Endothelial cell of umbilical vein (primary cell): ENCODE measurements at places on chromosomes 16 and 17. TPM values are rescaled to one million over a fixed set of nuclear protein-coding genes. Genes with fewer than 3 reads are reported as not detected.

DNA sequence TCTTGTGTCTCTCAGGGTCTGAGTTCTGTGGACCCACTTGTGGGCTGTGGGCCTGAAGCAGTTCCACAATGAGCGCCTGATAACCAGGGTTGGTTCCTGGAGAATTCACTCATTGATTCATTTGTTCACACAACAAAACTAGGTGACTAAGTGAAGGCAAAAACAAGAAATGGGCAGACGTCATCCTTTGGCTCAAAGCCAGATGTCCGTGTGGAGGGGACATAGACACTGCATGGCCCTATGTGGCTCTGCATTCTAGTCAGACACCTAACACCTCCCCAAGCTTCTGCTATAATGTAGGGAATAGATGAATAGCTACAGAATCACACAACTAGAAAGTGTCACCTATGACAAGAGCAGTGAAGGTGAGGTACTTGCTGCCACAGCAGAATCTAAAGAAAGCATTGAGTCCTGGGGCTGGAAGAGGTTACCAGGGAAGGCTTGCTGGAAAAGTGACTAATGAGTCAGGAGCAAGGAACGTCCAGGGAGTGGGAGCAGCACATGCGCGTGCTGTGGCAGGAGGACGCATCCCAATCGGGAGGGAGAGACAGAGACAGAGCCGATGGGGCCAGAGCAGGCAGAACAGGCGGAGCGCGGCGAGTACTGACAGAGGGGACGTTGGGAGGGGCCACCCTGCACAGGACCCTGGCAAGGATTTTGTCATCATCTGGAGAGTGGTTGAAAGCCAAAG, 58.9 kb downstream of the CES1 start:
- no peaks in the 10 kb centered on the region for H3K4me1 ChIP-seq
- H3K27ac ChIP-seq, result no peak overlapping the region
- H3K36me3 ChIP-seq, result no peaks in the 10 kb centered on the region
- DNase-seq, result no peak
- no peak overlapping the region for H3K4me3 ChIP-seq
- H3K27me3 ChIP-seq, result no peaks in the 10 kb centered on the region

DNA sequence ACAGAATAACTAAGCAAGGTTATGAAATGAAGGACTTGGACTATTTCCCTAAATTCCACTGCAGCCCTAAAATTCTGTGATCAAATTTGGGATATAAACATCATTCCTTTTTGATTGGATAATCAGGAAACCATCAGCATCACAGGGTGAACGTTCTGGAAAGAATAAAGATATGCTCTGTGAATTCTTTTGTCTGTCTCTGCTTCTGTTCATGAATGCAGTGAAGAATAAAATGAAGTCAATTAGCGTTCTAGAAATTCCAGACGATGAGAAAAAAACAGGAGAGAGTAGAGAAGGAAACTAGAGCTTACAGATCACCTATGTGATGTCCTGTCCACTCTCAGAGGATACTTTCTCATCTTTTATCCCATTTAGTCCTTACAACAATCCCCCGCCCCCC, 295.1 kb upstream of the SOX9 start:
- H3K36me3 ChIP-seq, result no peaks in the 10 kb centered on the region
- no peaks in the 10 kb centered on the region for H3K4me1 ChIP-seq
- DNase-seq, result no peak
- no peak overlapping the region for H3K4me3 ChIP-seq

DNA sequence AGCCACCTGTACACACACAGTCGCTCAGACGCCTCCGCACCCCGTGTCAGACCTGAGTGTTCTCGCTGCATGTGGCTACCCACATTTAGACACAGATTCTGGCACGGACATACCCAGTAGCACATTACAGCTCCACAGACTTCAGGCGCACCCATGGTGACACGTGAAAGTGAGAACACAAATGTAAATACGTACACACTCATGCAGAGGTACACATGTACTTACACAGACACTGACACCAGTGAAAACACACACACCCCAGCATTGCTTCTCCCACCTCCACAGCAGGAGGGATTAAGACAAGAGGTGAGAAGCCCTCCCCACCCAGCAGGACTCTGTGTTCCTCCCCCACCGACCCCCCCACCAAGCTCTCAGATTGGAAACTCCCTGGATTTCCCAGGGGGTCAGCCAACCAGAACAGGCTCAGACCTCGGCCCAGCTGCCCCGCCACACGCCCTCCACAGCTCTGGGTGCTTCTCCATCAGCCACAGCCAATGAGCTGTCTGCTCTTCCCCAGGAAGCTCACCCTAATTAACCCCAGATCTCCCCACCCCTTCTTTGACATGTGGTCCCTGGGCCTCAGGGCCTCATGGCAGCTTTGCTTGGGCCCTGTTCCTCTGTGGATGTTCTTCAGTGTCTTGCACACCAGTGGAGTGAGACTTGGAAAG, 5.3 kb upstream of the FOXN1 start:
- no peak overlapping the region for H3K4me3 ChIP-seq
- no peaks in the 10 kb centered on the region for H3K36me3 ChIP-seq
- H3K4me1 ChIP-seq, result no peaks in the 10 kb centered on the region
- no peaks in the 10 kb centered on the region for H3K27me3 ChIP-seq
- DNase-seq, result no peak

Gene ATF7IP2
- total RNA-seq, result 13.0 and 14.6 TPM in 2 replicates

GRCh38 chr17:70314506-70314905, 145.2 kb downstream of the KCNJ2 start:
- H3K4me3 ChIP-seq, result no peak overlapping the region
- no peak for DNase-seq
- no peaks in the 10 kb centered on the region for H3K27me3 ChIP-seq
- H3K27ac ChIP-seq, result no peak overlapping the region

DNA sequence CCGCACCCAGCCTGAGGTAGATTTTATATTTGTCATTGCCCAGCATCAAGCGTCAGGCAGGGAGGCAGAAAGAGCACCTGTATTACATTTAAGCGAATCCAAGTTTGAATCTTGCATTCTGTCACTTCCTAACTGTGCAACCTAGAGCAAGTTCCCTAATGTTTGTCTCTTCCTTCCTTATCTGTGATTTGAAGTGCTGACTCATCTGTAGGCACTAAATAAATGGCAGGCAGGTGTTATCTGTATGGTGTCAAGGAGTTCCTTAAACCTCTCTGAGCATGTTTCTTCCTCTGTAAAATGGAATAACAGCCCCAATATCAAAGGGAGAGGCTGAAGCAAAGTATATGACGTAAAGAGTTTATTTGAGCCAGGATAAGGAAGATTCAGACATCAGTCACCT, 24.3 kb downstream of the GP2 start:
- no peak overlapping the region for H3K4me3 ChIP-seq
- no peaks in the 10 kb centered on the region for H3K36me3 ChIP-seq
- no peak for DNase-seq

GRCh38 chr16:81465375-81465943, 20.9 kb downstream of the CMIP start:
- no peaks in the 10 kb centered on the region for H3K27me3 ChIP-seq
- no peak overlapping the region for H3K4me3 ChIP-seq
- no peaks in the 10 kb centered on the region for H3K36me3 ChIP-seq
- no peak for DNase-seq

DNA sequence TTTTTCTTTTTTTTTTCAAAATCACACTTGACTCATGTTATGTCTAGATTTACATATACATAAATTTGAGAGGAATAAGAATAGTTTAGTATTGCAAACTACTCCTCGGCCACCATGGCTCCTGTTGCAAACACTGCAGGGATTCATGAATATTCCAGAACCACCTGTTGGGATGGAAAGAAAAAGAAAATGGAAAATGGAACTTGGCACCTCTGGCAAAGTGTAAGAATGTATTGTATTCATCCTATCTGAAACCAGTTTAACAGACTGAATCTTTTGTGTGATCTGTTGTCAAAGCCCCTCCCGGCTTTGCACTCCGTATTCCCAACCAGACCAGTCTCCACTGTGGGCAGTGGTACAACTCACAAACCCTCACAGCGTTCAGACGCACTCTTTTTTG, 124.4 kb downstream of the SPECC1 start:
- no peak overlapping the region for H3K27ac ChIP-seq
- no peaks in the 10 kb centered on the region for H3K36me3 ChIP-seq
- DNase-seq, result no peak

DNA sequence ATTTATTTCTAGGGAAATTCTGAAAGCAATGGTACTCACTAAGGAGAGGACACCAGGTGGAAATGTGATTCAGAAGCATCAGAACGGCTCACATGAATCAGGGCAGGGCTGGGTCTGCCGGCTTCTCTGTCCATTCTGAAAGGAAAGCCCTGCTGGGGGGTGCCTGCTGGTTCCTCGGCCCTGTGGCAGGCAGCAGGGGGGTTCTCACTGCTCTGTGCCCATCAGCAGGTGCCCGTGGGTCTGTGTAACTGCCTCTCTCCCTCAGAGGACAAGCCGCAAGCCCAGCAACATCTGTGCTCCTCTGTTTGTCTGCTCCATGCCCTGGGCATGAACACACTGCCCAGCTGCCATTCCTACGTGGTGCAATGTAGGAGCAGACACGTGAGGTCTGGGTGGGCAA, 74.9 kb upstream of the ZNF423 start:
- no peaks in the 10 kb centered on the region for H3K4me1 ChIP-seq
- no peaks in the 10 kb centered on the region for H3K36me3 ChIP-seq
- H3K27me3 ChIP-seq, result no peaks in the 10 kb centered on the region
- DNase-seq, result no peak
- H3K27ac ChIP-seq, result no peak overlapping the region

DNA sequence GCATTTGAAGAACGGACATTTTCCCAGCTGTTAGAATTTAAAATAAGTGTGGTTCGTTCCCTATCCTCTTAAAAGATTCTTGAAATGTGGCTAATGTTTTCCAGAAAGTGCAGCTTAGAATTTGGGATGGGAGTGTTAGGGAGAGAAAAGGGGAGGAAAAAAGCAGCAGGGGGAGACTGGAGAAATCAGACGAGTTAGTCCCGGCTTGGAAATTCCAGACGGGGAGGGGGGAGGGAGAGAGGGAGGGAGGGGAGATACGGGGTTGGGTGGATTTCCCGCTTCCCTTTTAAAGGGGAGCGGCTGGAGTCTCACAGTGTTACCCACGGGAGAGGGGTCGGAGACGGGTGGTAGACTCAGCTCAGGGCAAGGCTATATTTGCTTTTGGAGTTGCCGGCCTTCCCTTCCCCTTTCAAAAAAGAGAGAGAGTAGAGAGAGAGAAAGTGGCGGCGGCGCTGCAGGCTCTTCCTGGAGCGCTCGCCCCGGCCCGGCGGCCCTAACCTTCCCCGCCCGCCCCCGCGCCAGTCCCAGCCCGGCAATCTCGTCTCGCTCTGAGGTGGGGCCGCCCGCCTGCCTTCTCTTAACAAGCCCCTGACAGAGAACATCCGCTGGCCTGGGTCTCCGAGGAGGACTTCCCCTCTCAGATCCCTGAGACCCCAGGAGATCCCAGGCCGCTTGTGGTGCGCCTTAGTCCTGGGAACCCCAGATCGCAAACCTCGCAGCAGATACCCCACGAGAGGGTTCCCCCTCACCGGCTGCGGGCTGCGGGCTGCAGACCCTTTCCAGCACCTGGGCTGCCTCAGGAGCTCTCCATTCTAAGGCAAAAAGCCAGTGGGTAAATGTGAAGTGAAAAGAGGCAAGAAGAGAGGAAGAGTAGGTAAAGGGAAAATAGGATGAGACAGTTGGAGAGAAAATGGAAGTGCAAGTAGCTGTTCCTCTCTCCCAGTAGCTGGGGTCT, 6.6 kb downstream of the IGF2BP1 start:
- H3K27me3 ChIP-seq, result no peaks in the 10 kb centered on the region
- H3K4me3 ChIP-seq, result peak overlapping the region; percentile 58
- peaks cover 8% of the 10 kb centered on the region for H3K36me3 ChIP-seq
- DNase-seq, result peak; percentile 68

- peaks cover 15% of the 10 kb centered on the region for H3K4me1 ChIP-seq
- H3K4me3 ChIP-seq, result no peak overlapping the region
- H3K27me3 ChIP-seq, result peaks cover 2% of the 10 kb centered on the region
- H3K27ac ChIP-seq, result no peak overlapping the region
- no peaks in the 10 kb centered on the region for H3K36me3 ChIP-seq
These were observed 22.4 kb downstream of the SNX11 start for GRCh38 chr17:48129981-48130380.

Gene CTF1
- total RNA-seq, result 1.4 and 1.5 TPM in 2 replicates

DNA sequence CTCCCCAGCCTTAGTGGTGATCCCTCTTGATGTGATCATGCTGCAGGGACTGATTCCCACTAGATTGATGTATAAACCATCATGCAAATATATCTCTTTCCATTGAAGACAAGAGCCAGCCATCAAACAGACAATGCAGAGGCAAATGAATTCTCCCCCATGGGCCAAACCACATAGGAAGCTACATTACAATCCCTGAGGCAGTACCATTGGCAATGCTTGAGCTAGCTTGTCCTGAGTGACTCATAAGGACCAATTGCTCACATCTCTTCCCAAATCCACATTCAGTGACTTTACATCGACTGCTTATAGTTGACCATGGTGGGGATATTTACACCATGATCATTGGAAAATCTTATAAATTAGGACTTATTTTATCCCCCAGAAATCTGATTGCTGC, 242.2 kb downstream of the SHISA9 start:
- H3K27ac ChIP-seq, result no peak overlapping the region
- DNase-seq, result no peak
- no peaks in the 10 kb centered on the region for H3K27me3 ChIP-seq
- H3K4me1 ChIP-seq, result no peaks in the 10 kb centered on the region
- no peaks in the 10 kb centered on the region for H3K36me3 ChIP-seq

DNA sequence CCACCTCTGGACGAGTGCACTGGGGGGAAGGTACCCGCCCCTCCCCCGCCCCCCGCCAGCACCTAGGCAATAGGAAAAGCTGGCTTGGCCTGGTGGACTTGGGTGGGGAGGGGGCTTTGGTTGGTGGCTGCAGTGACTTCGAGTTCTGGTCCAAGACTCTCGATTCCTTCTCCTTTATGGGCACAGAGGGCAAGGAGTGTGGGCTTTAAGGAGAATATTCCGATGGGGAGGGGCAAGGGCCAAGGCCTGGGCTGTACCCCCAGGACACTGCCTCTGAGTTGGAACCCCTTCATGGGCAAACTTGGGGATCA, 409 bp downstream of the ACSF2 start:
- no peak overlapping the region for H3K27ac ChIP-seq
- peaks cover 36% of the 10 kb centered on the region for H3K4me1 ChIP-seq
- DNase-seq, result no peak
- H3K27me3 ChIP-seq, result no peaks in the 10 kb centered on the region
- no peaks in the 10 kb centered on the region for H3K36me3 ChIP-seq

GRCh38 chr16:85056211-85056748, 28.7 kb downstream of the KIAA0513 start:
- H3K27ac ChIP-seq, result no peak overlapping the region
- DNase-seq, result peak; percentile 35
- H3K27me3 ChIP-seq, result no peaks in the 10 kb centered on the region
- no peak overlapping the region for H3K4me3 ChIP-seq

Gene NEURL4
- 34.2 and 44.9 TPM in 2 replicates for total RNA-seq

GRCh38 chr16:83792391-83792790, 15.4 kb upstream of the HSBP1 start:
- no peak overlapping the region for H3K27ac ChIP-seq
- H3K4me1 ChIP-seq, result no peaks in the 10 kb centered on the region
- H3K36me3 ChIP-seq, result no peaks in the 10 kb centered on the region
- no peak overlapping the region for H3K4me3 ChIP-seq
- no peak for DNase-seq
- no peaks in the 10 kb centered on the region for H3K27me3 ChIP-seq

Gene NPIPB8
- total RNA-seq, result 0.90 TPM in 1 of 2 replicates, not detected in the other

- H3K27ac ChIP-seq, result no peak overlapping the region
- no peaks in the 10 kb centered on the region for H3K27me3 ChIP-seq
- DNase-seq, result no peak
- H3K4me1 ChIP-seq, result no peaks in the 10 kb centered on the region
- H3K36me3 ChIP-seq, result no peaks in the 10 kb centered on the region
These were observed 111.4 kb upstream of the CDC42EP4 start for GRCh38 chr17:73423159-73423715.
